Placental epithelial cell (primary cell): ENCODE measurements at places on chromosomes 1 and 21. TPM values are rescaled to one million over a fixed set of nuclear protein-coding genes. Genes with fewer than 3 reads are reported as not detected.

MYBPH gene
- total RNA-seq: not detected in 2 replicates

SUCO gene
- total RNA-seq: 180 and 207 TPM in 2 replicates

NTRK1 gene
- under 0.01 TPM in 1 of 2 replicates, not detected in the other for total RNA-seq

FNDC5 gene
- total RNA-seq: 0.39 TPM in 1 of 2 replicates, not detected in the other

AADACL3 gene
- not detected in 2 replicates for total RNA-seq

TDRD5 gene
- 0.11 TPM in 1 of 2 replicates, not detected in the other for total RNA-seq

S100A1 gene
- 0.39 TPM in 1 of 2 replicates, not detected in the other for total RNA-seq

TEDDM1 gene
- not detected in 2 replicates for total RNA-seq

EFCAB7 gene
- total RNA-seq: 3.8 and 5.1 TPM in 2 replicates

ECM1 gene
- total RNA-seq: 18.4 and 27.9 TPM in 2 replicates

TRIM67 gene
- total RNA-seq: not detected in 2 replicates
